Stimulated activated CD8-positive, alpha-beta memory T cell treated with anti-CD3 and anti-CD28 coated beads, Interleukin-15, amount 100 ng/mL, for 48 hours (primary cell): ENCODE measurements at places on chromosomes 3 and 15.

- DNase-seq = no peak
Observed at GRCh38 chr3:123198372-123198771, 3.4 kb upstream of the SEC22A start.

GRCh38 chr3:15651396-15651795 lies 49.9 kb downstream of the BTD start:
- no peak for DNase-seq

DNA sequence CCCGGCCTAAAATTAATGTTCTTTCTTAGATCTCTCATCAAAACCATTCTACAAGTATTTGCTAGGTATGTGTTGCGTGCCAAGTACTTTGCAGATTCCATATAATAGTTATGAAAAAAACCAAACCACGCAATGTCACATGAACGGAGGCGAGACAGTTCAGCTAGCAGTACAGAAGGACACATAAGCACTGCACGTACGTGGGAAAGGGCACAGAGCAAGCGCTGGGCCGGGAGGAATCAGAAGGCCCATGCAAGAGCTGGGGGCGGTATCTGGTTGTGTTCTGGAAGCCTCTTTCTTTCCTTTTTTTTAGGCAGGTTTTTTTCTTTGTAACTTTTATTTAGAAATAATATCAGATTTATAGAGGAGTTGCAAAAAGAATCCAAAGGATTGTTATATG lies 11.3 kb downstream of the PDIA5 start:
- no peak for DNase-seq

DNA sequence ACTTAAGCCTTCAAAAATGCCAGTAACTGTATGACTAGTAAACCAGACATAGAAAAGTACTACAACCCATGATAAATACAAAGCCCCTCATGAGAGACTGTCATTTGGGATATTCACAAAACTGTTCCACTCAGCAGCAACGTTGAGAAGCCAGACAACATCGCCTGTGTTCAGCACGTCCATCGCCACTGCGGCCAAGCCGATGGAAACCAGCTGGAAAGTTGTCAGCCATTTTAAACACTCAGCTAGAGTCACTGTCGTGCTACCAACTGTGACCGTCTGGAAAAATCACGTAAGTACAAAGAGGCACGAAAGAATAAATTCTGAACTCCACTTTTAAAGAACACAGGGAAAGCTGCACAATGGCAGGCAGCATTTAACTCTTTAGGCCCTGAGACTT lies 340.7 kb upstream of the WNT5A start:
- no peak for DNase-seq

GRCh38 chr15:95284492-95284891 lies 1046.0 kb upstream of the NR2F2 start:
- DNase-seq = no peak

- no peak for DNase-seq
Observed at GRCh38 chr3:14278799-14279625, 100.4 kb downstream of the LSM3 start.

DNA sequence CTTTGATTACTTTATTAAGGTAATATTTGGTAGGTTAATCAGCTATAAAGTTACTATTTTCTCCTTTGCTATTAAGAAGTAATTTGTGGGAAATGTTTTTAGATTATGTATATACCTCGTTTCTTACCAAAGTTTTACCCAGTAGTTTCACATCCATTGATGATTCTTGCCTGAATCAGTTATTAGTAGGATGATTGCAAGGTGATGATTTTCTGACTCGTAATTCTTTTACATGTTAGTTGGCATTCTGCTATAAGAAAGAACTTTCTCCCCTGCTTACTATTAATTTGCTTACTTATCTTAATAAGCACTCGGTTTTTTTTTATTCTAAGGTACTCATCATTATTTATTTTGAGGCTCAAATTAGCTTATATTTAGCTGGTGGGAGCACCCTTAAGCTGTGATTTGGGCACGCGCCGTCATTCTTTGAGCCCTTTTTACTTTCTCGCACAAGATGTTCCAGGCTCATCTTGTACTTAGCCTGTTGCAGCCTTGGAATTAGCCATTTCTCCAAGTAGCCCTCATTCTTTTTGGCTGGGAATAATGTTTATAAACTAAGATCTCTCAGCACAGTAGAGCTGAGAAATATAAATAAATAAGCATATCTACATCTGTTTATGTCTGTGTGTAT lies 15.3 kb downstream of the USP3 start:
- no peak for DNase-seq
